ENCODE measurements at places on chromosomes 12 and 14.

DNA sequence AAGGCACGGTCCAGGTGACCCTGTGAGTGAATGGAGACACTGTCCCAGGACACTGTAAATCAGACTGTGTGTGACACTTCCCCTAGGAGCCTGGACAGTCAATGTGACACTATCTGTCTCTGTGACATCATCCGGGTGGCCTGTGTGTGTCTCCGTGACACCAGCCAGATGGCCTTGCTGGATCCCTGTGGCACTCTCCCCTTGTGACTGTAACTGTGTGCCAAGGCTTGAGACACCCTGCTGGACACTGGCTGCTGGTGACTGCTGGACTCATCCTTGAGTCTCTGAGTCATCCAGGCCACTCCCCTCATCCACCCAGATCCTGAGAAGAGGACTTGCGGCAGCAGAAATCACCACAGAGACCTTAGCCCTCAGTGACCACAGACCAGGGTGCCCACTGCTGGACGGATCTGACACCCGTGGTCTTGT is 51.6 kb downstream of the MVK start:
- peak; percentile 36 for DNase-seq

DNA sequence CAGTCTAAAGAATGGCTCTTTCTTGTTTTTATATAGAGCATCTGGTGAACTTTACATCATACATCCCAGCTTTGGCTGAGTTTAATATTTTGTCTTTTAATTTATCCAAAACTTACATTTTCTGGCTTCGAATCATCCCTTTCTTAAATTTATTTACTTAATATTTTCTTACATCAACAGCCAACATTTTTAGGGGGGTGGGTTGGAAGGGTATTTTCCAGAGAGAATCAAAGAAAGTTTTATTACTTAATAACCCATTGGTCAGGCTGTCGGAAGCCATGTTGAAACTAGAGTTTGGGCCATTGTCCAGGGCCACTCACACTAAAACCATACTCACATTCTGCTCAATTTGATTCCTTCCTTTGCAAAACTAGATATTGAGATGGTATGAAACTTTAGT is 220.2 kb downstream of the AEBP2 start:
- no peak for DNase-seq

- DNase-seq, result no peak
These were observed 388.6 kb downstream of the RAD51B start for GRCh38 chr14:68208218-68208617.

DNA sequence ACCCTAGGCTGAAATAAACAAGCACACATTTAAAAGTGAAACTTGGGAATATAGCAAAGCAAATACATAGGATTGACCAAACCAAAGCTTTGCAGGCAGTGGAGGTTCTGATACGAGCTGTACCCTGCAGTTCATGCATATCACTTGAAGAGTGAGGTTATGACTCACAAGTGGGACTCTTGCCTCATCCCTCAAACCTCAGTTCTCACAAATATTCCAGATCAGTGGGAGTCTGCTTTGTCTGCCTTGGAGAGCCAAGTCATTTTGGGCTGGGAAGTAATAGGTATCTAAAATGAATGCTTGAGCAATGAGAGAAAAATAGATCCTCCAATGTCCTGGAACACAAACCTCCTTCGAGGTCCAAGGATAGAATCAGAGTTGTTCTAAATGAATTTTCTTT is 116.4 kb downstream of the LRIG3 start:
- DNase-seq, result peak; percentile 73

GRCh38 chr14:90496379-90496778 is 99.5 kb downstream of the CALM1 start:
- DNase-seq, result no peak

DNA sequence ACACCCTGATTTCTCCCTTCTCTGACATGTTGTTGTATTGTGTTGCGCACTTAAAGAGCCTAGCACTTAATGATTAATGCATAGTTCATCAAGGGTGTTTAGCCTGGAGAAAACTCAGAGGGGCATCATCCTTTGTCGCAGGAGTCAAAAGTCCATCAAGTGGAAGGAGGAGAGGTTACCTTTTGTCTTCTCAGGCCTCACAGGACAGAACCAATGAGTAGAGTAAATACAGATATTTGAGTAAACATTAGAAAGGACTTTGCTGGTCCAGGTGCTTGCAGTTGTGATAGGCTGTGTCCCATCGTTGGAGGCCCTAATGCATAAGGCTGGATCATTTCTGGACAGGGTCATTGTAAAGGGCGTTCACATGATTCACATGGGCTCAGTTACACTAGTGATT is 430.9 kb downstream of the PCNX1 start:
- no peak for DNase-seq

- DNase-seq, result no peak
These were observed 5.7 kb downstream of the SPIC start for GRCh38 chr12:101480849-101481248.

DNA sequence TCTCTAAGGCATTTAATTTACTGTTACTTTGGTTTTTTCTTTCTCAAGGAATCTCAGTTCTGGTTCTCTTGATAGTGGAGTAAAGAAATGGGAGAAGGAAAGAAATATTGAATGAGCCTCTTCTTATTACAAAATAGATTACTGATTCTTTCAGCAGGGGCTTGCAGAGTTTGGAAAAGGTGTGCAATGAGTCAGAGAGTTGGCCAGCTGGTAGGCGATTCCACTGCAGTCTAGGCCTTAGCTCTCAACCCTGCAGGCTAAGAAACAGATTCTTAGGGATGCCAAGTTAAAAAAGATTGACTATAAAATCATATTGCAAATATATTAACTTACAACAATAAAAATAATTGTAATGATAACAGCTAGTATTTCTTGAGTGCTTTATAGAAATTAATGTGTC is 25.8 kb downstream of the NR1H4 start:
- DNase-seq, result no peak

- DNase-seq, result no peak
These were observed 22.5 kb upstream of the BICD1 start for GRCh38 chr12:32084017-32084688.

DNA sequence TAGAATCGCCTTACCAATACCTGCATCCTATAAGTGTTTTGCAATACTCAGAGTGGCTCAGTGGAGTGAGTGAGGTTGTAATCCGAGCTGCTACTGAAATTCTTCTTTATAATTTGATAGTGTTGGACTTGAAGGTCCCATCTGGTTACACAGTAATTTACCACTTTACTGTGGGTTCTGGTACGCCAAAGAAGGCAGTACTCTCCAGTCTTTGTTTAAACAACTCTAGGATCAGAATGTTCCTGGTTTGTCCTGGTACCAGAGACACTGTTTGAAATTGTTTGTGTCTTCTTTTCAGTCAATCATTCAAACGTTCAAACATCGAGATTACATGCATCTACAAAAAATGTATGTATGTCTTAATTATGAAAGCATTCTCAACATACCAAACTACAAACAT is 51.3 kb upstream of the AMN1 start:
- no peak for DNase-seq

- no peak for DNase-seq
These were observed 21.3 kb upstream of the COX6A1 start for GRCh38 chr12:120416490-120417216.

- DNase-seq, result no peak
These were observed 27.0 kb downstream of the SINHCAF start for GRCh38 chr12:31298922-31299321.

- DNase-seq, result no peak
These were observed 17.4 kb downstream of the IPO8 start for GRCh38 chr12:30678221-30678620.

GRCh38 chr12:8493084-8493483 is 20.2 kb upstream of the CLEC4D start:
- DNase-seq, result no peak

GRCh38 chr12:124601706-124602105 is 34.3 kb upstream of the NCOR2 start:
- no peak for DNase-seq

DNA sequence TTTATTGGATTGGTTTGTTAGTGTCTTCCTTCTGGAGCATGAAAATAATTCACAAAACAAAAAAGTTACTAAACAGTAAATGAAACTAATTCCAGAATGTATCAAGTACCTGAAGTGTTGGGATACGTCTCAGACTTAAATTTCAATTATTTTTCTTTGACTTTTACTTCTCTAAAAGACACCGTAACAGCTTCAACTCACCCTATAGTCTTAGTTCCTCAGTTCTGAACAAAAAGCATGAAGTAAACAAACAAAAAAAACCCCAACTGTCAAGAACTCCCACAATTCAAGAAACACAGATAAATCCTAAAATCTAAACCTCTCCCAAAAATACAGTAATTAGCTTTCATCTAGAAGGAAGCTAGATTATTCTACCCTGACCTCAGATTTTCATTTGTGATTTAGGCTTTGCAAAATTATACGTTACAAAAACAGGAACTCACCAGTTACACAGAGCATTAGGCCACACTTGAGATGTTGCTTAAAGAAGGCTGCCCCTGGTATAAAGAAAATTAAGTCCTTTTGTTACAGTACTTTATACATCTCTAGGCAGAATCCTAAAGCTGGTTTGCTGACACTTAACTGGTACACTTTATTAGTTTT is 10.2 kb downstream of the HEATR5A start:
- DNase-seq, result no peak

DNA sequence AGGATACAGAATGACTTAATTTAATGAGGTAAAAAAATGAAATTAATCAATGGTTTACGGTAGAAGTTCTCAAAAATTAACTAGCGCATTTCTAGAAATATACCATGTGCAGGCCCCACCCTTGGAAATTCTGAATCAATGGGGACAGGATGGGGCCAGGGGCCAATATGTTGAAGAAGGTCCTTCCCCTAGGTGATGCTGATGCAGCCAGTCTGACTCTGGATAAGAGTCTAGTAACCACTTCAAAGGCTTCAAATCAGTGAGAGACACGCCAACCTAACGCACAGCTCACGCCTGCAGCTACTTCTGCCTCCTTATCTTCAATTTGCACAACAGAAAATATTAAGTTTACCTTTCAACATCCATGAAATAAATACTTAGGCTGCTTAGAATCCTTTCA is 14.9 kb downstream of the GIT2 start:
- no peak for DNase-seq

- DNase-seq, result no peak
These were observed 595.5 kb downstream of the GALC start for GRCh38 chr14:87397499-87397898.

DNA sequence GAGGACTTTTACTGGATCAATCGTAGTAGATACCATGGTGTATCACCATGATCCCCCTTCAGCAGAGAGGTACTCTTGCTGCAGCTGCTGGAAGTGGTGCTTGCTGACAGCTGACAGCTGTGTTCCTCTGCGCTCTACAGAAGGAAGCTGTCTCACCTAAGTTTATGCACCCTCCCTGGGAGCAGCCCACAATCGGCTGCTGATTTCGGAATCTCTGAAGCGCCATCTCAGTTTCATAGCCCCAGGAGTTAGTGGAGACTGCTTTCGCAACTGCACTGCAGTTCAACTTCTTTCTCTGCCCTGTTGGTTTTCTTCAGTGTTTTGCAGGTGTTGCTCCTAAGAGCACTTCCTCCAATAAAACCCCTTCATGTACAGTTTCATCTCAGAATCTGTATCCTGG is 237.9 kb downstream of the PAWR start:
- no peak for DNase-seq

GRCh38 chr14:104421892-104422828 is 157.4 kb upstream of the C14orf180 start:
- DNase-seq, result no peak

DNA sequence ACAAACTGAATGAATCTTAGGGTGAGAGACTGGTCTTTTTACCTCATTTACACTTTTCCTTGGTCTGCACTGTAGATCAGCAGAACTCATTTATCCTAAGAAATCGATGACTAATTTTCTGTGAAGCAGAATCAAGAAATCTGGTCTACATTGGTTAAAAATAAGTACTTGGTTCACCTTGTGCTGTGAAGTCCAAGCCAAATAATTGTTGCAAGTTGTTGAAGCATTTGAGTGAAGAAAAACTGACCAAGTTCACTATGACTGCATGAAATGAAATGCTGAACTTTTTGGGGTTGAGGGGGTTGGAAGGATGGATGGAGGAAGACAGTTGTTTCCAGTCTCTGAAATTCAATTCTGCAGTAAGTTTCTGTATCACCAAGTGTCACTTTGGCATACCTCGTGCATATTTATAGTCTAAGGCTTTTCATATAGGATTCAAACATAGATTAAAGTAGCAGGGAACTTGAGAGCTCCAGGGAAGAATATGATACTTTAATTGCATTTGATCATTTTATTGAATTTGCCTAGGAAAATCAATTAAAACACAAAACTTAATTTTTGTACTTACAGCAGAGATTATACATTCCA is 75.0 kb downstream of the FAR2 start:
- DNase-seq, result no peak

GRCh38 chr12:2383325-2384028 is 330.7 kb downstream of the CACNA1C start:
- DNase-seq, result no peak

- DNase-seq, result no peak
These were observed 223.6 kb downstream of the ALG10B start for GRCh38 chr12:38540156-38540555.

- DNase-seq, result no peak
These were observed 808.1 kb upstream of the USP15 start for GRCh38 chr12:61452076-61452475.

GRCh38 chr12:117521867-117522266 is 160.4 kb upstream of the NOS1 start:
- DNase-seq, result no peak

- DNase-seq, result peak; percentile 60
These were observed 30.3 kb downstream of the DMAC2L start for GRCh38 chr14:50342221-50343078.

GRCh38 chr12:50753232-50753769 is 10.6 kb upstream of the ATF1 start:
- no peak for DNase-seq

GRCh38 chr12:123896767-123897166 is 75.9 kb downstream of the CCDC92 start:
- DNase-seq, result peak; percentile 26

DNA sequence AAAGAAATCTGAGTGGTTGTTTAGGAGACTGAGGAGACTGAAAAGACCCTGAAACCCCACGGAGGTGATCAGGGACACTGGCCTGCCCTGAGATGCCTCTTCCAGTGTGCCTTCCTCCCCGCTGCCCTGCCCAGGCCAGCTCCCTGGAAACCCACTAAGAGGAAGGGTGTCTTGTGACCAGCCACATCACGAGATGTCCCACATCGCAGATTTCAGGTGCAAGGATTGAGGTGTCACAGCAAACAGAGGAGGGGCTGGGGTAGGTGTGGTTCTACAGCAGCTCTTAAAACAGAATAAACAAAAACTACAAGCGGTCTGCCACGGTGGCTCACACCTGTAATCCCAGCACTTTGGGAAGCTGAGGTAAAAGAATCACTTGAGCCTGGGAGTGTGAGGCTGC is 184.3 kb upstream of the C14orf180 start:
- no peak for DNase-seq

Data from HCEC 1CT (cell line).